ENCODE measurements at places on chromosomes 2 and 18. TPM values are rescaled to one million over a fixed set of nuclear protein-coding genes. Genes with fewer than 3 reads are reported as not detected.

The SH3RF3 gene
- total RNA-seq, result 0.05 TPM

The SGO2 gene
- 51.2 TPM for total RNA-seq

GRCh38 chr2:160652236-160652635 is 158.6 kb upstream of the RBMS1 start:
- H3K27ac ChIP-seq, result peak overlapping the region; percentile 53
- peaks cover 11% of the 10 kb centered on the region for H3K4me1 ChIP-seq
- H3K27me3 ChIP-seq, result peaks cover 9% of the 10 kb centered on the region
- peak overlapping the region; percentile 49 for H3K4me3 ChIP-seq

The REG3A gene
- not detected for total RNA-seq

GRCh38 chr2:218284106-218284811 is 8.0 kb downstream of the TMBIM1 start:
- H3K4me1 ChIP-seq, result peaks cover 47% of the 10 kb centered on the region
- H3K4me3 ChIP-seq, result peak overlapping the region; percentile 87
- H3K27ac ChIP-seq, result peak overlapping the region; percentile 98
- H3K36me3 ChIP-seq, result peaks cover 81% of the 10 kb centered on the region
- peak; percentile 67 for ATAC-seq

Data from activated T-helper 17 cell treated with anti-CD3 and anti-CD28 coated beads, Interleukin-2, amount 50 U/mL, for 72 hours (primary cell).